ENCODE measurements at places on chromosomes 2 and 18. TPM values are rescaled to one million over a fixed set of nuclear protein-coding genes. Genes with fewer than 3 reads are reported as not detected.

DNA sequence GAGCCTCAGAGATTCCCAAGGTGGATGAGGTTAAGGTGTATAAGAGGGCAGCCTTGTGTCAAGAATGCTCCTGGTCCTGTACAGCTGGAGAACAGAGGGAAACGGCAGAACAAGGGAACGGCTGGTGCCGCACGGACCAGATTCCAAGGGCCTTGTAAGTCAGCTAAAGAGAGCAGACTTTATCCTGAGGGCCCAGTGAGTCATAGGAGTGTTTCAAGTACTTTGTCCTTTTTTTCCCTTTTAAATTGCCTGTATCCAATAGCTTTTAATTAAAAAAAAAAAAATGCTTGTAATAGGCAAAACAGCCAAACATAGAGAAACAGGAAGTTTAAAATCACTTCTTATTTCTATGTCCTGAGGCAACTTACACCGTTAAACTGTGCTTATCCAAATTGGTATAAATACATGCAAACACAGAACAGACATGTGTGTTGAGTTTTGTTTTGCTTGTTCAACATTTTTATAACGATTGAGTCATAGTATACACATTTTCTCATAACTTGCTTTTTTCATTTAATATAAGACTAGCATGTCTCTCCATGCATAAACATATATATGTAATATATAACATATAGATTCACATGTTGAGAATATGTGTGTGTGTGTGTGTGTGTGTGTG, 42.1 kb upstream of the EVA1A start:
- H3K27me3 ChIP-seq = no peaks in the 10 kb centered on the region
- H3K36me3 ChIP-seq = no peaks in the 10 kb centered on the region
- no peaks in the 10 kb centered on the region for H3K4me1 ChIP-seq
- no peak overlapping the region for H3K27ac ChIP-seq
- no peak for DNase-seq

- peaks cover 39% of the 10 kb centered on the region for H3K4me1 ChIP-seq
- H3K27ac ChIP-seq = peak overlapping the region; percentile 98
- no peak for DNase-seq
Measured at GRCh38 chr2:218289639-218290315, 2.5 kb downstream of the TMBIM1 start.

DNA sequence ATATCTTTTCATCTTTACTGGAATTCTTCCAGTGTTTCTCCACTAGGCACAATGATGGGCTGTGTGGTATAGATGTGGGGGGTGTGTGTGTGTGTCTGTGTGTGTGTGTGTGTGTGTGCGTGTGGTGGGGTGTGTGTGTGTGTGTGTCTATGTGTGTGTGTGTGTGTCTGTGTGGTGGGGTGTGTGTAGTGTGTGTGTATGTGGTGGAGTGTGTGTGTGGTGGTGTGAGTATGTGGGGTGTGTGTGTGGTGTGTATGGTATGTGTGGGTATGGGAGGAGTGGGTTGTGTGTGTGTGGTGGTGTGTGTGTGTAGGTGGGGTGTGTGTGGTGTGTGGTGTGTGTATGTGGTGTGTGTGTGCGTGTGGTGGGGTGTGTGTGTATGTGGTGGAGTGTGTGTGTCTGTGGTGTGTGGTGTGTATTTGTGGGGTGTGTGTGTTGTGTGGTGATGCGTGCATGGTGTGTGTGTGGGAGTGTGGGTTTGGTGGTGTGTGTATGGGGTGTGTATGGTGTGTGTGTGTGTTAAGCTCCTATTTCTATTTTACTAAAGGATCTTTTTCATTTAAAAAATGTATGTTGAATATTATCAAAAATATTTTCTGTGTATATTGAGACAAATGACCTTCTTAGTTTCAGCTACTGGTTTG, 84.2 kb downstream of the IRS1 start:
- H3K36me3 ChIP-seq = no peaks in the 10 kb centered on the region
- no peaks in the 10 kb centered on the region for H3K4me1 ChIP-seq
- no peaks in the 10 kb centered on the region for H3K27me3 ChIP-seq
- no peak for DNase-seq
- H3K27ac ChIP-seq = no peak overlapping the region
- H3K4me3 ChIP-seq = no peak overlapping the region

GAD1 gene
- 1.6 TPM for total RNA-seq

KLHL30 gene
- total RNA-seq = 0.62 TPM

CRIM1 gene
- 51.2 TPM for total RNA-seq

USP14 gene
- total RNA-seq = 56.2 TPM
